Stimulated activated naive CD4-positive, alpha-beta T cell (primary cell): ENCODE measurements at places on chromosomes 11 and 22.

DNA sequence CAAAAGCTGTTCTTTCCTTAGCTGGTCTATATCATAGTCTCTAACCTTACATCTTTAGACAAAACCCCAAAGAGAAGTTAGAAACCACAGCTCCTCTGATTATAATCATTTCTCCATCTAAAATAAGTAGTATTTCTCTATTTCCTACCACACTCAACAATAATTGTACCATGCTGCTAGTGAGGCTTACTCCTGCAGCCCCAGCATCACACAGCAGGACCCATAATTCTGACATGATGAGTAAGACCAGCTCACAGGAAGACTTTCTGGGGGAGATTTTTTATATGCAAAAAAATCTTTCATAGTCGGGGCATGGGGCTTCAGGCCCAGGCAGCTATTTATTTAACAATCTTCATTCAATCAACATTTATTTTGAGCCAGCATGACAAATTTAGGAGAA, 441.6 kb downstream of the DYNC2H1 start:
- no peak for DNase-seq

- no peak for DNase-seq
These were observed 10.8 kb downstream of the SGSM1 start for GRCh38 chr22:24816806-24817205.

DNA sequence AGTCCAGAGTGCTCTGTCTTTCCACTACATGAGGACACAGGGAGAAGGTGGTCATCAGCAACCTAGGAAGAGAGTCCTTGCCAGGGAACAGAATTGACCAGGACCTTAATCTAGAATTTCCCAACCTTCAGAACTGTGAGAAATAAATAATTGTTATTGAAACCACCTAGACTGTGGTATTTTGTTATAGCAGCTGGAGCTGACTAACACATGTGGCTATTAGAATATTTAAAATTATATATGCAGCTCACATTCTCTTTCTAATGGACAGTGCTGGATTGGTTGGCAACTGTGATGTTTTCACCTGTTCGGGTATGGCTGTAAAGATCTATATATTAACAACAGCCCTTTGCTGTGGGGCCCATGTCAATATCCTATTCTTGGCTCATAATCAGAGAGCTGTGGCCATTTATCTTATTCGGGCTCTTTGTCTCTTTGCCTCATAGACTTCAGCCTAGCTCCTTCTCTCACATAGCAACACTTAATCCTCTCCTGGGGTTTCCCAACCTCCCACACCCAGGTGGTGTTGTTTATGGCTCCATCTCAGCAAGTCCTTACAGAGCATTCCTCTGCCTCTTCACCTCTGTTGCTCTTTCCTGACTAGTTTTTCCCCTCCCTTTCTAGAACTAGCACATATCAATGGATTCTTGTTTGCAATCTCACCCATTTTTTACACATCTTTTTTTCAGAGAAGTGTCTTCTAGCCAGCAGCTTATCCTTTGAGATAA, 46.4 kb upstream of the AMOTL1 start:
- DNase-seq: no peak

DNA sequence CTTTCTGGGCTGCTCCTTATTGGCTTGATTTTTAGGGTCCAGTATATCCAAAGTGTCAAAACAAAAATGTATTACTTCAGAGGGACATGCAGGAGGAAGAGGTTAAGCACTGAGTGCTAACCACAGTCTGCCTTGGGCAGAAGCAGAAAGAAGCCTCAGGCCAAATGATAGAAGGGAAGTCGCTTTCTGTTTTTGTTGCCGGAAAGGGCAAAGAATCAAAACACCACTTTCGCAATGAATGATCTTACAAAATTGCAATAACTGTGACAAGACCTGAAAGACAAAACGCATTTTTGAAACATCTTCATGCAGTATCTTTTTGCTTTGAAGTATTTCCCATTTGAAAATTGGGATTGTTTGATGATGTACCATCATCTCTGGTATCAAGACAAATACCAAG, 70.1 kb upstream of the PICALM start:
- no peak for DNase-seq

GRCh38 chr11:15923183-15923582, 433.2 kb downstream of the SOX6 start:
- DNase-seq: no peak

GRCh38 chr11:14067686-14068085, 105.2 kb downstream of the SPON1 start:
- no peak for DNase-seq

DNA sequence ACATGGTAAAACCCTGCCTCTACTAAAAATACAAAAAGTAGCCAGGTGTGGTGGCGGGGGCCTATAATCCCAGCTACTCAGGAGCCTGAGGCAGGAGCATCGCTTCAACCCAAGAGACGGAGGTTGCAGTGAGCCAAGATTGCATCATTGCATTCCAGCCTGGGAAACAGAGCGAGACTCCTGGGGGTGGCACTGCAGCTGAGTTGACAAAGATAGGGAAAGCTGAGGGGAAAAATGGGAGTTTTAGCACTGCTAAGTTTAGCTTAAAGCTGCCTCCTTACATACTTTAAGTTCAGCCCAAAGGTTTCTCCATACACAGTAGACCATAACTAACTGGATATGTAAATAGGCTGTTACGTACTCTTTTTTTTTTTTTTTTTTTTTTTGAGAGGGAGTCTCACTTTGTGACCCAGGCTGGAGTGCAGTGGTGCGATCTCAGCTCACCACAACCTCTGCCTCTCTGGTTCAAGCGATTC, 9.0 kb upstream of the USP28 start:
- DNase-seq: no peak

DNA sequence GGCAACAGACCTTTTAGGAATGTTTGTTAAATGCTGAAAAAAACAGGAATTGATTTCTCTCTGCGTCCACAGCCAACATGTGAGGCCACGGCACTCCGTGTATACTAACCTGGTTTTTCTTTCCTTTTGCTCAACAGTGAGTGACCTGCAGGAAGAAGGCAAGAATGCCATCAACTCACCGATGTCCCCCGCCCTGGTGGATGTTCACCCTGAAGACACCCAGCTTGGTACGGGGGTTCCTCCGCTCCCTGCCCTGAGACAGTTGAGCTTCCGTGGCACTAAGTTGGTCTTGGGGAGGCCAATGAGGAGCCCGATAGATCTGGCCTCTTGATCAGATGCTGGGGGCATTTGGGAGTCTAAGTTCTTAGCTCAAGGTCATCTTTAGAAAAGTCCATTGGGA, 69.7 kb downstream of the PARVB start:
- DNase-seq: no peak

- DNase-seq: no peak
These were observed 129.6 kb upstream of the TIMP3 start for GRCh38 chr22:32671886-32672285.

DNA sequence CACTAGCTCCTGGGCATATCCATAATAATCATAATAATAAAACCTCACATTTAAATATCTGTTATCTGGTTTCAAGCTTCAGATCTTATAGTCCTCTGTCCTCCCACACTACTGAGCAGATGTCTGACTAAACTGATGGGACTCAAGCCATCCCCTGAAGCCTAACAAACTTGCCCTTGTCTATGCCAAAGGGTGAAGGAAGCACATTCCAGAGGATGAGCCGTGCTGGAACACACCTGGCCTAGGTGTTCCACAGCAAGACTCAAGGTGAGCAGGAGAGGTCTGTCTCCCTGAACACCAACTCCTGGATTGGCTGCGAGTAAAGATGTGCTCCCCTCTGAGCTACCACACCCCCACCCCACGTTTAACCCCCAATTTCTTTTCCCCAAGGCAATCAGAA, 14.7 kb downstream of the SCUBE2 start:
- no peak for DNase-seq

DNA sequence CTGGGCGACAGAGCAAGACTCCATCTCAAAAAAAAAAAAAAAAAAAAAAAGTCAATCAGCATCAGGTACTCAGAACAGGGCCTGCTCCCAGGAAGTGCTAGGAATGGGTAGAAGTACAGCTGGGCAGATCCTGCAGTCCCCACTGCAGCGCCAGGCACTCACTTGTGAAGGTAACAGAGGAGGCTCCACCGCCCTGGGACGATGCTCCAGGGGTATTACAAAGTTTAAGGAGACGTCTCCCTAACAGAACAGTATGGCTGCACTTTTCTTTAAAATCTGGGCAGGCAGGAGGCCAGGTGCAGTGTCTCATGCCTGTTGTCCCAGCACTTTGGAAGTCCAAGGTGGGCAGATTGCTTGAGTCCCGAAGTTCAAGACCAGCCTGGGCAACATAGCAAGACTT, 1449.0 kb downstream of the BRD1 start:
- no peak for DNase-seq

GRCh38 chr11:130467116-130467900, 18.9 kb downstream of the ADAMTS15 start:
- no peak for DNase-seq

- no peak for DNase-seq
These were observed 46.8 kb downstream of the TBX1 start for GRCh38 chr22:19807161-19807913.

- no peak for DNase-seq
These were observed 21.7 kb downstream of the SPATA19 start for GRCh38 chr11:133823614-133824013.

- no peak for DNase-seq
These were observed 12.7 kb downstream of the TRMU start for GRCh38 chr22:46348099-46348695.

GRCh38 chr22:27226666-27227065, 569.3 kb downstream of the MIAT start:
- DNase-seq: no peak

DNA sequence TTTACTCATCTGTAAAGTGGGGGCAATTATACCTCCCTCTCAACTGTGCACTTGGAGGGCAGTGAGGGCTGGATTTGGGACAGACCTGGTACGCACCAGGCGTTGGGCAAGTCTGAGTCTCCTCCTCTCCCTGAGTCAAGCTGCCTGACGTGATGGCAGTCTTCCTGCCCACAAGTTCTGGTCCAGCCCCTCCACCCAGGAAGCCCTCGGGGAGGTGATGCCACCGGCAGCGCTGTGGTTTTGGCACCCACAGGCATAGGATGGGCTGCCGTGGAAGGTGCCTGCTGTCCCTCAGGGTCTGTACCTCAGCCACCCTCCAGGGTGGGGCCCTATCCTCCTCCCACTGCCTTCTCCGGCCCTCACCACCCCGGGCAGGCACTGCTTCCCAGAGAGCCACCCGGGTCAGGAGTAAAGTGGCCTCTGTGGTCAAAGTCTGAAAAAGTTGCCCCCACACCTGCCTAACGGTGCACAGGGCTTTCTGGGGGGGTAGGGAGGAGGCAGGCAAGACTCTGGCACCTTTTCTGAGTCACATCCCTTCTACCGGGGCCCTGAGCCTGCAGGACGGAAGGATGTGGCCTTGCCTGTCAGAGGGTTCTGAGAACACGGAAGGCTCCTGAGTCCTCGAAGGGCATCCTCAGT, 6.5 kb upstream of the APOBEC3H start:
- peak; percentile 77 for DNase-seq

- DNase-seq: no peak
These were observed 862 bp downstream of the GGA1 start for GRCh38 chr22:37609240-37610152.

DNA sequence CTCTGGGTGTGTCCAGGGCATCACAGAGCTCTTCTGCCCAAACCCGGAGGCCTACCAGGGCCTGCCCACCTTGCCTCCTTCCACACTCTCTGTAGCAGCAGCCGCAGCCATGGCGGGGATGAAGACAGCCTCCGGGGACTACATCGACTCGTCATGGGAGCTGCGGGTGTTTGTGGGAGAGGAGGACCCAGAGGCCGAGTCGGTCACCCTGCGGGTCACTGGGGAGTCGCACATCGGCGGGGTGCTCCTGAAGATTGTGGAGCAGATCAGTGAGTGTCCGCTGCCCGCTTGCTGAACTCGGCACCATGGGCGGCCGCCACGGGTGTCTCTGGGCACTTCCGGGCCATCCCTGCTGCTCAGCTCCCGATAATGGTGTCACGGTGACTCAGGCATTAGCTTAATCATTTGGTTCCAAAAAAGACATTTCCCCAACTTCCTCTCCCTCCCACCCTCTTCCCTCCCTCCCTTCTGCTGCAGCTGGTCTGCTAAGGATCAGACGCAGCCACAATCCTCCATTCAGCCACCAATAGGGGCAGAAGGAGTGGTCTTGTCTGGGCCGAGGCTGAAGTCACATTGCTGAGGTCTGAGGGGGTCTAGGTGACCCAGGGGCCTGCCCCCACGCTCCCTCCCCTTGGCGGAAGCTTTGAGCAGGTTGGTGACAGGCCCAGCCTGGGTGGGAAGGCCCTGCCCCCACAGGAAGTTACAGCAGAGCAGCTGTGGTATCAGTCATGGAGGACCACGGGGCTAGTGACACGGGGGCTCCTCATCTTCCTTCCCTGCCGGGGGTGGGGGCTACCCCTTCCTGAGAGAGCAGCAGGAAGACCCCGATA, 950 bp downstream of the FERMT3 start:
- peak; percentile 67 for DNase-seq

DNA sequence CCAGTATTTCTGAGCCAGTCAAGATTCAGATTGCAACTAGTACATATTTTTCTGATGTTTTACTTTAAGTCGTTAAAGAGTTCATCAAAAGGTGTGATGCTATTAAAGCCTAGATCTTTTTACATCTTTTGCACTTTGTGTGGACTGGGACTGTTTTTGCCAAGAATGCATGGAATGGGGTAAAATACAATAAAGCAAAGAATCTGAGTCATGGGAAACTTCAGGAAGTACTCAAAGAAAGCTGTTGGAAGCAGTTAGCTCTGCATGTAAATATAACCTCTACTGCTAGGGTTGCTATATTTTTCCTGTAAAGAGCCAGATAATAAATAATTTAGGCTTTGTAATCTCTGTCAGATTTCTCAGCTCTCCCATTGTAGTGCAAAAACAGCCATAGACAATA, 20.9 kb downstream of the ATXN10 start:
- DNase-seq: no peak

GRCh38 chr11:111366560-111367410, 12.3 kb downstream of the POU2AF1 start:
- DNase-seq: no peak

- DNase-seq: no peak
These were observed 11.4 kb upstream of the ARHGEF17 start for GRCh38 chr11:73296501-73297230.

- DNase-seq: no peak
These were observed 58.8 kb downstream of the FZD4 start for GRCh38 chr11:86896441-86896841.

DNA sequence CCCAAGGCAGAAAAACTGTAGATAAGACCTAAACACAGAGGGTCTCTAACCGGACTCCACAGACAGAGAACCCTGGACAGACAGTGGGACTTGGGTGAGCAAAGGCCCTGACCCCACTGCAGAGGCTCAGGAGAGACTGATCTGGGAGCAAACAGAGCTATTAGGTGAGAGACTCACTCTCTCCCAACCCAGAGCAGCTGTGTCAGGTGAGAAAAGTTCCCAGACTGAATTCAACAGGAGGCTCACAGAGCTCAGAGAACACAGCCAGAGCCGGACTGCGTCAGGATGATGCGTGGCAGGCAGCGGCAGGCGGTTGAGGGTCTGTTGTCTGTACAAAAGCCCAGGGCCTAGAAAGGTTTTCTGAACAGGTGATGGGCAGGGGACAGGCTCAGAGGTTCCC, 5.5 kb downstream of the RFPL2 start:
- DNase-seq: no peak

- DNase-seq: no peak
These were observed 362.7 kb upstream of the CCDC90B start for GRCh38 chr11:83648610-83649527.

- DNase-seq: no peak
These were observed 35.5 kb downstream of the PIWIL4 start for GRCh38 chr11:94602430-94603372.
